ENCODE measurements at places on chromosomes 12 and 14.

DNA sequence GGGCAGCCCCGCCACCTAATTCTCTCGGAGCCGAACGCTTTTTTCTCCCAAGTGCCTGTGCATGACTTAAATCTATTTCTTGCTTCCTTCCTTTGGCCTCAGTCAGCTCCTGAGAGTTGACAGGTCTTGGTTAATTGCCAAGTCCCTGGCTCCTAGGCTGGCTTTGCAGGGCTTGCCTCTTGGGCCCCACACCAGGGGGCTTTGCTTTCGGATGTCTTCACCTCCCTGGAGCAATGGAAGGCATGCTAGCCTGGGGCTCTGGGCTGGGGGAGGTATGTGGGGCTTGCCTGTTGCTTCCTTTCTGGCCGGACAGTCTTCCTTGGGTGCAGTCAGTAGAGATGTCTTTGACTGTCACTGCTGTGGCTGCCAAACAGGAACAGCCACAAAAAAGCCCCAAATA lies 2.2 kb upstream of the KRT80 start:
- no peak for DNase-seq

- DNase-seq = no peak
Measured at GRCh38 chr14:105517096-105517495, 9.3 kb upstream of the TMEM121 start.

GRCh38 chr14:29587761-29588470 lies 339.7 kb downstream of the PRKD1 start:
- no peak for DNase-seq

GRCh38 chr12:16349131-16349460 lies 1.7 kb downstream of the MGST1 start:
- DNase-seq = peak; percentile 24

- DNase-seq = no peak
Measured at GRCh38 chr12:50055831-50056638, 1.4 kb upstream of the ASIC1 start.

DNA sequence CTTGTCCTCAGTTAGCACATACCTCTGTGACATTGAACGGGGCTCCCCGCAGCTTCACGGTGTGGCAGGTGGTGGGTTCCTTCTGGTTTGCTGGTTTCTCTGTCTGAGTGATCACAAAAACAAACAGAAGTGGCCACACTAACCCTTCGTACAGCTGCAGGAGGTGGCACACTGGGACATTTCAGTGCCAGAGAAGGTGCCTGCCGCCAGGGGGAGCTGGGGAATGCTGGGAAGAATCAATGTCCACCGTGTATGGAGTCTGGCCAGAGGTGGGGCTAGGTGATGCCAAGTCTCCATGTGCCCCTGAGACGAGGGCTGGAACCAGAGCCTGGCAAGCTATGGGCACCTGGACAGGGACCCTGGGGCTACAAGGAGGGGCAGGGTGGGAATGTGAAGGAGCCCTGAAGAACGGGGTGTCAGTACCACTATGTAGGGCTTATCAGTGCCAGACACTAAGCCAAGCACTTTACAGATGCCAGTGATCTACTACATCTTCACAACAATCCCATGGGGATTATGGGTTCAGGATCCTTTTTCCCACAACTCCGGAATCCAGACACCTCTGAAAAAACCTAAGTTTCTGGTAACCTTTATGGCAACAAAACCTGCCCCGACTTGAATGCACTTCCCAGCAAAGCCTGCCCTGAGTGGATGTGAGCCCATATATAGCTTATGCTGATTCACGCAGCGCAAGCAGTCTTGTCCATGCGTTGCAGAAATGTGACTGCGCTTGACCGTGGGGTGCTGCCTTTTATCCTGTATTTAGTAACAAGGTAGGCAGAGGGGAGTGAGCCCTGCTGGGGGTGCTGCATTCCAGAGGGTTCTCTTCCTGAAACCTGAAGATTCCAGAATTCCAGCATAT lies 10.8 kb downstream of the RBM19 start:
- no peak for DNase-seq

- no peak for DNase-seq
Measured at GRCh38 chr14:90523961-90524875, 127.4 kb downstream of the CALM1 start.

All from HFF-Myc (cell line).